Occipital lobe (tissue), 3 donors: ENCODE measurements at places on chromosomes 16 and 17.

GRCh38 chr16:11597235-11598095 is 10.7 kb upstream of the LITAF start:
- DNase-seq, result no peak

GRCh38 chr17:42453439-42453838 is 5.2 kb upstream of the ATP6V0A1 start:
- no peak for DNase-seq

- no peak for DNase-seq
These were observed 14.0 kb upstream of the CYB5B start for GRCh38 chr16:69410219-69410990.

DNA sequence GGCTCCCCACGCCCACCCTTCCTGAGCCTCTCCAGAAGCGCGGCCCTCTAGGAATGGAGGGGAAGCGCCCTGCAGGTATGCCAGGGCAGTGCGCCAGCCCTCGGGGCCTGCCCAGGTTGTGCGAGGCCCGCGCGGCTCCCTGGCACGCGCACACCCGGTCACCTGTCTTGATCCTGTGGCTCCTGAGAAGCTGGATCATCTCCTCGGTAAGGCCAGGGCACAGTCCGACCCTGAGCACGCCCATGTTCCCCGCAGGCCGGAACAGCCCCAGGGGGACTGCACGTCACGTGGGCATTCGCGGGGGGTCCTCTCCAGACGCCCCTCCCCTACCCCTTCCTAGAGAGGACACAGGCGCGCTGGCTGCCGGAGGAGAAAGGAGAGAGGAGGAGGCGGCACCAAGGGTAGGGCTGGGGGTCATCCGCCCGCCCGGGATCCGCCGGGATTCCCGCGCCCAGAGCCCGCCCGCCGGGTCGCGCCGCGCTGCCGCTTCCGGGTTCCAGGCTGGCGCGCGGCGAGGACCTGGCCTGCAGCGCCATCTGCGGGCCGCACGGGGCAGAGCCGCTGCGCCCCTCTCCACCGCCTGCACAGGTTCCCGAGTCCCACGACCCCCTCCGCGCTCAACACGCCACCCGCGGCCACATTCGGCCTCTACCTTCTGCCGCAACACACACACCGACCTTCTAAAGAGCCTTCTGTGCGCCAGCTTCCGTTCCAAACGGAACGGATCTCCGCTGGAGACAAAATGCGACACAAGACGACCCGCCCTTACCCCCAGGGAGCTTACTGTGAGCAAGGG is at the start of gene RAD51D:
RAD51D (minus strand) TSS at position 491 of the 796 bp plus-strand sequence; CDS start at position 244, 247 bp downstream.
- DNase-seq, result peak; percentile 58

GRCh38 chr17:39123627-39124026 is 27.8 kb downstream of the PLXDC1 start:
- no peak for DNase-seq

DNA sequence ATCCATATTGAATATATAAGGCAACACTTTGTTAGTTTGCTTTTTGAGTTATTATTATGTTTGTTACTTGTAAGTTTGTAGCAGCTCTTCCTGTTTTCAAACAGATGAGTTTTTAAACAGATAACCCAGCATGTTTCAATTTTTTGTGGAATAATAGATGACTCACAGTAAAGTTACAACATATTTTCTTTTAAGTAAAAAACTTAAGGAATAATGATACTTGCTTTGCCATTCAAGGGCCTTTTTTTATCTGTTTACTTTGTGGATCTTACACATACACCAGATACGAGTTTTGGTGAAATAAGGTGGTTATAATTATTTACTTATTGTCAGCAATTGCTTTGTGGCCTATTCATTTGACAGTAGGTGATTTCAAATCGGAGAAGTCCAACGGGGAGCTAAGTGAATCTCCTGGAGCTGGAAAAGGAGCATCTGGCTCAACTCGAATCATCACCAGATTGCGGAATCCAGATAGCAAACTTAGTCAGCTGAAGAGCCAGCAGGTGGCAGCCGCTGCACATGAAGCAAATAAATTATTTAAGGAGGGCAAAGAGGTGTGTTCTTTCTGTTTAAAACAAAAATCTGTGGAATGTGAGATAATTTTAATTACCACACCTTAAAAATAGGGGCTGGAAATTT is 66.3 kb downstream of the BPTF start:
- no peak for DNase-seq

- no peak for DNase-seq
These were observed 26.8 kb downstream of the ENDOV start for GRCh38 chr17:80441598-80442322.

GRCh38 chr16:56047307-56048234 is 143.7 kb upstream of the GNAO1 start:
- no peak for DNase-seq

- no peak for DNase-seq
These were observed 2.9 kb upstream of the CRYBA1 start for GRCh38 chr17:29243792-29244191.
